ENCODE measurements at places on chromosomes 3 and 15.

DNA sequence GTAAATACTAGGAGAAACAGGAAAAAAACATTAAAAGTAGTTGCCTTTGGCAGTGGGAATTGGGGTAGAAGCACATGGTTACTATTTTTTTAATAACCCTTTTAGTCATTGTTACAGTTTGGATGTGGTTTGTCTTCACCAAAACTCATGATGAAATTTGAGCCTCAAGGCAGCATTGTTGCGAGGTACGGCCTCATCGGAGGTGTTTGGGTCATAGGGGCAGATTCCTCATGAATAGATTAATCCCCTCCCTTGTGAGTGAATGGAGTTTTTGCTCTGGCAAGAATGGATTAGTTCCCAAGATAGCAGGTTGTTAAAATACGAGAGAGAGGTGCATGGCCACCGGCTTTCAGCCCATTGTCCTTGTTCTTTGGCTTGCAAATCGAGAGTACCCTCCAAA, 92.6 kb downstream of the LEKR1 start:
- DNase-seq = no peak

DNA sequence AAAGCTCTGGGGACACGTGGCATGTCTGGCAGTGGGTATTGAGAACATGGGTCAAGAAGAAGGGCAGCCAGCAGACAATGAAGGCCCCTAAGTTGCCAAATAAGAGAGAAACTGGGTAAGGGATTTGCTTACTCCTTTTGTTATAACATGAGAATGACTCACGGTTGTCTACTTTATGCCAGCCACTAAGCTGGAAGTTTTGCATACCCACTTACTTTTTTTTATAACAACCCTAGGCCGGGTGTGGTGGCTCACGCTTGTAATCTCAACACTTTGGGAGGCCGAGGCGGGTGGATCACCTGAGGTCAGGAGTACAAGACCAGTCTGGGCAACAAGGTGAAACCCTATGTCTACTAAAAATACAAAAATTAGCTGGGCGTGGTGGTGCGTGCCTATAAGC, 50.0 kb downstream of the DRD3 start:
- DNase-seq = peak; percentile 29

DNA sequence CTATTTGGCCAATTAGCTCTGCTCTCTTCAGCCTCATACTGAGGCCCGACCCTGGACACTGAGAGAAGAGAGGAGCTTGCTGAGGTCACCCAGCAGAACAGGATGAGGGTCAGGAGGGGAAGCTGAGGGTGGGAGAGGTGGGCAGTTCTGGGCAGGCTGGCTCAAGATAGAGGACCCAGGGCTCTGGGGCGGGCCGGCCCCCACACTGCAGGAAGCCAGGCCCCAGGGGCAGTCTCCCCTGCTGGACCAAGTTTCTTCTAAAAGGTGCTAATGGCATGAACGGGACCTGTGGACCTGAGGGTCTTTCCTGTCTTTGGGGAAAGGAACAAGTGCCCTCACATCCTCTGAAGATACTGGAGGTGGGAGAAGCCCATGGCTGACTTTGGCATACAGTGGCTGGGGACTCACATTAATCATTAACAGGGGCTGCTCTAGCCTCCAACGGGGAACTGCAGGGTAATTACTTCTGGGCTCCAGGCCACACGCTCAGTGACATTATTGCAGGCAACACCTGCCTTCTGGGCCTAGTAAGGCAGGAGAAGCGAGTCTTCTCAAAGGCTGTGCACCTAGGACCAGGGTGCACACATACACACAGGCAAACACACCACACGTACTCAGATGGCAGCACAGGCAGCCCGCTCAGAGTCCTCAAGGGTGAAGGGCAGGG, 10.6 kb downstream of the HCN4 start:
- DNase-seq = no peak

DNA sequence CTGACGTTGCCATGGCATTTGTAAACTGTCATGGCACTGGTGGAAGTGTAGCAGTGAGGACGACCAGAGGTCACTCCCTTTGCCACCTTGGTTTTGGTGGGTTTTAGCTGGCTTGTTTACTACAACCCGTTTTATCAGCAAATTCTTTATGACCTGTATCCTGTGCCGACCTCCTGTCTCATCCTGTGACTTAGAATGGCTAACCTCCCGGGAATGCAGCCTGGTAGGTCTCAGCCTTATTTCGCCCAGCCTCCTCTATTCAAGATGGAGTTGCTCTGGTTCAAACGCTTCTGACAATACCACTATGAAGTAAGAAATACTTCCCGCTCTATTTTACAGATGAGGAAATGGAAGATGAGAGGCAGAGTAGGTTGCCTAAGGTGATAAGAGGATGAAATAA, 16.6 kb downstream of the PAQR9 start:
- no peak for DNase-seq

DNA sequence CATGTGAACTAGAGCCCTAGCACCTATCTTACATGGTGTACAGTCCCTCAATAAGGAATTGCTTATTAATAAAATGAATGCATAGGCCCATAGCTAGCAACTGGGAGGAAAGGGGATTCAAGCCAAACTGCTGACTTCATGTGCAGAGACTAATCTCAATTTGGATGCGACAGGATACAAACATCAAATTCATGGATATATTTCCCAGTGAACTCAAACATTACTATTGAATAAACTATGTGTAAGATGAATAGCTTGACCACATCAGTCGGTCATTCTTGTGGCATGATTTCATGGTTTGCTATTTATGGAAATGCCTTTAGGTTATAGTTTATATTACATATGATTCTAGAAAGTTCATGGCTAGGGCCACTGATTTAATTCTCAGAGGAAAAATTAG, 268.6 kb upstream of the SLITRK3 start:
- DNase-seq = peak; percentile 53

GRCh38 chr3:171676601-171677175, 133.6 kb downstream of the PLD1 start:
- no peak for DNase-seq

- DNase-seq = no peak
Observed at GRCh38 chr15:31279221-31280045, 47.2 kb upstream of the KLF13 start.

GRCh38 chr15:66603301-66604179, 37.7 kb upstream of the LCTL start:
- peak; percentile 76 for DNase-seq

- peak; percentile 55 for DNase-seq
Observed at GRCh38 chr3:141828890-141829289, 47.6 kb upstream of the ATP1B3 start.

DNA sequence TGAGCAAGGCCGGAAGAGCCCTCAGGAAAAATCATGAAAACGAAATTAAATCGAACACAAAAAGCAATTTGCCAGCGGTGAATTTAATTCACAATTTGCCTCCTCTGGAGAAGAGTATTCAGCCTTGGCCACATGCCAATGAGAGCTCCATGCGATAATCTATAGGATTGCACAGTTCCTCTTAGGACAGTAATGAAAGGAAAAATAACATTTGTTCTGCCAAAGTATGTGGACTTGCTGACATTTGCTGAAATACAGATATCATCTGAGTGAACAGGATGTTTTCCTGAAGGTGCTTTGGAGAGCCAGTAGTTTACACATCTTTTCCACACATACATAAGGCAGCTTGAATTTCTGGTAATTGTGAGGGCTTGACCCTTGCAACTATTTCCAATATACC, 188.6 kb upstream of the PDZRN3 start:
- DNase-seq = peak; percentile 25

DNA sequence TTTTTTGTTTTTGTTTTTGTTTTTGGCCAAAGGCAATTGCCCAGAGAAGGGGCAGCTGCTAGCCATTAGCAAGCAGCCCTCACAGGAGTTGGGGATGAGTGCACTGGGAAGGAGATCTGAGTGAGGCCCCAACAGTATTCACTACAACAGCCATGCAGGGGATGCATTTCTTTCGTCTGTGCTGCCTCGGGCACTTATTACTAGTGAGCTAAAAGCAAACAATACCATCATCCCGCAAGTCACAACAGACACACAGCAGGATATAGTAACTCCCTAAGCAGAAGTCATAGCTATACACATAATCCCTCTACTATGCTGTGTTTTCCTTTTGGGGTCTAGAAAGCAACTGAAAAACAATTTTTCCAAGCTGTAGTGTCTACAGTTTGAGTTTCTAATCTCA, 27.2 kb downstream of the CRTAP start:
- no peak for DNase-seq

GRCh38 chr3:144770281-144770680, 798.7 kb downstream of the DIPK2A start:
- no peak for DNase-seq

DNA sequence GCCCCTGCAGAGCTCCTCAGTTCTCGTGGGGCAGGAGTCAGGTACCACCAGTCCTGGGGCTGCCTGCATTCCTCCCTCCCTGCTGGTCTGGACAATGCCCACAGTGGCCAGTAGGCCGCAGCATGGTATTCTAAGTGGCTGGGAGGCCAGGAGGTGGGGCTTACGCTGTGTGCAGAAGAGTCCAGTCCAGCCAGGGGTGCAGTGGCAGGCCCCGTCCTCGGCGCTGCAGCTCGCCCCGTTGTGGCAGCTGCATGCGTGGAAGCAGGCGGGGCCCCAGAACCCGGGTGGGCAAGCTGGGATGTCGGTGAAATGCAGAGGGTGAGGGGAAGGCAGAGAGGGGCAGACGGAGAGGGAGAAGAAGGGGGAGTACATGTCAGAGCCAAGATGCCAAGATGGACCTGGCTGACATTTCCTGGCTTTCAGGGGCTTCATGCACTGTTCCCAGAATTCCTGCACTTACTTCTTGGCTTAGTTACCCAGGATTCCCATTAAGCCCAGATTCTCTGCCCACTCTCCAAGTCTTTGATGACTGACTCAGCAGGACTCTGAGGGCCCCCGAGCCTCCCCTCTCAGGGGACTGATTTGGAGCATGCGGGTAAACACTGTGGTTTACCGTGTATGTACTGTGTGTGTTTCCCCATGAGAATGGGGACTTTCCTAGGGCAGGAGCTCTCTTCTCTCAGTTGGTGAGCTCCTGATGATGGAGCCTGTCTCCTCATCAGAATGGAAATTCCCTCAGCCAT, 47.5 kb downstream of the RAB11A start:
- peak; percentile 74 for DNase-seq

GRCh38 chr3:174541708-174542315, 317.3 kb upstream of the NAALADL2 start:
- DNase-seq = peak; percentile 43

DNA sequence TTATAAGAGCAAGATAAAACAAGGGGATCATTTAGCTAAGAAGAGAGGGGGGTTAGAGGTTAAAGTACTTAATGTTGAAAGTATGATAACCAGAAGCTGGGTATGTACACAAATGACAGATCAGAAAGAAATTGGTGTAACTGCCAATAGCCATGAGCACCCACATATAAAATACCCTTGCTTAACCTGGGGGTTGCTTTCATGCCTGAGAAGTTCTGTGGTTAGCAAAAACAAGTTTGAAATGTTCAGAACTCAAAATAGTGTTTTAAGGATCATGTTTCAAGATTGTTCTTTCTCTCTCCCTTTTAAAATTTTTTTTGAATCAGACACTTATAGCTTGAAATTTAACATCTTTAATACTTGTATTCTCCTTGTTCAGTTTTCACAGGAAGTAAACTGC, 321.4 kb upstream of the GBE1 start:
- no peak for DNase-seq

DNA sequence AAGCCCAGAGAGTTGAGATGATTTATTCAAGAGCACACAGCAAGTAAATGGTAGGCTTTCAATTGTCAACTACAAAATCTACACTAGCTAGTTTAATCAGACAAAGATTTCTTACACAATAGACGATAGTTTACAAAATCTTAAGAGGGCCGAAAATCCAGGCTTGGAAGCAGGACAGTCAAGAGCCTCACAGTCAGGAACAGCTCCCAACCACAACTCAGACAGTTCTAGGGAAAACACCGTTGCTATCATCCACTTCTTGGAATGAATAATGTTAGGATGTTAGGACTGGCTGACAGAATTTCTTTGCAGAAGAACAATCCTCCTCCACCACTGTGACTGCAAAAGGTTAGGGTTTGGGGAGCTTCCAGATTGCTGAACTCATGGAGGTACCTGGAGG, 290.8 kb upstream of the ZPLD1 start:
- peak; percentile 52 for DNase-seq

DNA sequence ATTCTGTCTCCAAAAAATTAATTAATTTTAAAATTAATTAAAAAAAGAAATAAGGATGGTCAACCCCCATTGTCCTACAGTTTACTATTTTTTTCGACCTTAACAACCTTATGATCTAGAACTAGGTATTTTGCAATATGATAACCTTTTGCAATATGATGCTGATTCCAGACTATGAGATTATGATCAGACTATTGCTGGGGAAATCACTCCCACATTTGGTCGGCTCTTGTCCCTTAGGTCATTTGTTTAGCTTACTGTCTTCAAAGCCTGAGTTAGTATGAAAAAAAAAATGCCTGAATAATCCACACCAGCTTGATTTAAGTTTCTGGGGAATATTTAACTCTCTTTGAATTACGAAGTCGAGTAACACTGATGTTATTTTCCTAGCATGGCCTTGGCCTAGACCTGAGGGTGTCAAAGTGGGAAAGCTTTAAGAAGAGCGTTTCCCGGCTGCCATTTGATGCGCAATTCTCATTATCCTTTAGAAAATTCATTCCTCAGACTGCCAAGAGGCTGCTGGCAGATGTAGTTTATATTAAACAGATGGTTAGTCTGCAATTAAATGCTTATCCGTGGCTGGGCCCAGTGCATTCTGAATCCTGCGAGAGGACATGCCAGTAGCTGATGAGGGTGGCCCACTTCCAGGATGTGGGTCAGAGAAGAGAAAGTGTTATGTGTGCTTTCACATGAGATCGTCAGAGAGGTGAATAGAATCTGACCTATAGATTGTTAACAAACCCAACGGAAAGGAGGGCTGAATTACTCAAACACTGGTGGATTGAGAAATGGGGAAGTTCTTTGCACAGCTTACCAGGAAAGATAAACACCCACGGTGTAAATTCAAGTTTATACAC, 496.0 kb upstream of the THBS1 start:
- peak; percentile 96 for DNase-seq

GRCh38 chr3:55445551-55445950, 41.6 kb downstream of the WNT5A start:
- DNase-seq = no peak

DNA sequence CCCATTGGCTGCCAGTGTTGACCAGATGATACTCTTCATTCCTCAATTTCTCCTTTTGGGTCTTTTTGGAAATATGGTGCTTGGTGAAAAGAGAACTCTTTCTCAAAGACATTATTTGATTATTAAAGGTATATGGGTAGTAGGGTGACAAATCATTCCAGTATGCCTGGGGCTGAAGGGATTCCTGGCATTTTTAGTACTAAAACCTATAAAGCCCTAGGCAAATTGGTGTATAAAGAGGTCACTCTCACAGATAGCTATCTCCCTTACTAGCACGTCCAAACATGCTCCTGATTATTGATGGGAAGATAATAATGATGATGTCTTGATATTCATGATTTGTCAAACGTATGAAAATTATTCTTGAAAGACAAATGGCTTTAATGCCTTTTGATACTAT, 1.1 kb downstream of the GABRR3 start:
- no peak for DNase-seq
